CD4-positive, alpha-beta T cell treated with Interleukin-17A for 1 hour (primary cell): ENCODE measurements at places on chromosomes 3 and 15.

- peak; percentile 66 for DNase-seq
Observed at GRCh38 chr15:78061963-78062427, 15.5 kb downstream of the TBC1D2B start.

GRCh38 chr15:57761562-57761961 lies 55.0 kb downstream of the POLR2M start:
- no peak for DNase-seq

- DNase-seq, result no peak
Observed at GRCh38 chr3:69214241-69214640, 91.8 kb upstream of the LMOD3 start.

DNA sequence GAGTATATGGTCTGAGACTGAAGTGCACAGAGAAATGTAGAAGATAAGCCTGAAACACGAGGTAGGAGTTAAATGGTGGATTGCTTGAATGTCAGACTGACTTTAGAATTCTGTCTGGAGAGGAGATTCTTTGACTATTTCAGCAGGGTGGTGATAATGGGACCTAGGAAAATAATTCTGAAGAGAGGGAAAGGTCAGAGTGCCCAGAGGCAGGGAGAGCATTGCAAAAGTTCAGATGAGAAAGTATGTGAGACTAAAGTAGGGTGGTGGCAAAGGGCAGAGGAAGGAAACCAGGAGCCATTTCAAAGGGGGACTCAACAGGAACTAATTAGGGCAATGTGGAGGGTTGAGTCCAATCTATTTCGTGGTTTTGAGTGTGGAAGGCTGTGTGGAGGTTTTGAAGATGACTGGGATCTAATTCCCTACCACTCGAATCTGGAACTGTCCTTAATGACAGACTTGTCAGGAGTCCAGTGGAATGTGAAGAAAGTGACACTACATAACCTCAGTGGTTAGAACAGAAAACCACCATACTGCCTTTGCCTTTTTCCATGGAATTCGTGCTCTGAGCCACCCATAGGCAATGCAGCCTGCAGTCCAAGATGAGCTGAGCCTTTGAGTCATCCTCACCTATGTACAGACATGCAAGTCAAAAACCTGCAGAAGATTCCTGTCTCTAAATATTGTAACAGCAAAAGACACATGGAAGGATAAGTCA lies 16.1 kb downstream of the CPOX start:
- DNase-seq, result no peak

DNA sequence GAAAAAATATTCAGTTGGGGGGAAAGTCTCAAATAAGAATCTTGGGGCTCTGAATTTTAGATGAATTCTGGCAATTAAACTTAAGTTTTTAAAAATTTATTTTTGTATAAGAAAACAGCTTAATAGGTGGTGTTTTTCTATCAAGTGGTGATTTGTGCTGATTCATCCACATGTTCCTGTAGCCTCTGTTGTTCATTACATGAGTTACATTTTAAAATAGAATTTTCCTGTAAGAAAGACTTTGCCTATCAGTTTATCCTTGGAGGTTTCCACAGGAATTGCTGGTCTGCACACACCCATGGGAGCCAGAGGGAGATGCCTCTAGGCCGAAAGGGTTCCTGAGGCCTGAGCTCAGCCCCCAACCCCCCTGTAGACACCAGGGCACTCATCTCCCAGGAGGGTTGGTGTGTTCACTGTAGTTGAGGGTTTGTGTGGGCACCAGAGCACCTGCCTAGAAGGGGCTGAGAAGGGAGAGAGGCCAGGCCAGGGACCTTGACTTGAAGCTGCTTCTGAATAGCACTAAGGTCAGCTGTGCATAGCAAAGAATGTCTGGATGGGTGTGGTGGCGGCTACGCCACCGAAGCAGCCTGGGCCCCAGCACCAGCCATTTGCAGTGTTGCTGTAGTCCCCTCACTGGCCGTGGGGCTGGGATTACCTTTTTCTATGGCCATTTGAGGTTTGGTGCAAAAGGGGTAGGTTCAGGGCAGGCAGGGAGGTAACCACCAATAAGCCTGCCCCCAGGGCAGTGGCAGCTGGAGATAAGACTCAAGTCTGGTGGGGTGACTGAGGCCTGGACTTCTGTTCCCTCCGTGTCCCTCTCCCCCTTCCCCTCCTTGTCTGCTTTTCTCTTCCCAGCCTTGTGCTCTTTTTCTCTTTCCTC lies 11.9 kb downstream of the DNAJA4 start:
- DNase-seq, result no peak

DNA sequence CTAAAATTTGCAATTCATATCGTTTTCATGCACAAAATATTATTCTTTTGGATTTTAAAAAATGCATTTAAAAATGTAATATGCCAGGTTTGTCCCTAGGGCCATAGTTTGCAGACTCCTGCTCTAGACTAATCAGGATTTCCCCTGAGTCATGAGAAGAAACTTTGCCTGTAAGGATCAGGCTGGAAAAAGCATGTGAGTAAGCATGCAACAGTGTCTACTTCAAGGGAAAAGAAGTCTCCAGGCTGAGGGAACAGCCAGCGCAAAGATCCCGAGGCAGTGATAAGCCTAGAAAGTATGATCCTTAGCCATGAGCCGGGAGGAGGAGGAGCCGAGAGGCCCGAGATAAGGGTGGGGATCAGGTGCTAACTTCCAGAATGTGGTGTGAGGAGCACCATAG lies 382.8 kb upstream of the CFAP20DC start:
- DNase-seq, result no peak

- no peak for DNase-seq
Observed at GRCh38 chr15:31080591-31081014, 20.9 kb downstream of the TRPM1 start.
